ENCODE measurements at places on chromosomes 7 and 10. TPM values are rescaled to one million over a fixed set of nuclear protein-coding genes. Genes with fewer than 3 reads are reported as not detected.

GRCh38 chr7:94888551-94888950 lies 18.8 kb upstream of the PPP1R9A start:
- DNase-seq, result no peak

DNA sequence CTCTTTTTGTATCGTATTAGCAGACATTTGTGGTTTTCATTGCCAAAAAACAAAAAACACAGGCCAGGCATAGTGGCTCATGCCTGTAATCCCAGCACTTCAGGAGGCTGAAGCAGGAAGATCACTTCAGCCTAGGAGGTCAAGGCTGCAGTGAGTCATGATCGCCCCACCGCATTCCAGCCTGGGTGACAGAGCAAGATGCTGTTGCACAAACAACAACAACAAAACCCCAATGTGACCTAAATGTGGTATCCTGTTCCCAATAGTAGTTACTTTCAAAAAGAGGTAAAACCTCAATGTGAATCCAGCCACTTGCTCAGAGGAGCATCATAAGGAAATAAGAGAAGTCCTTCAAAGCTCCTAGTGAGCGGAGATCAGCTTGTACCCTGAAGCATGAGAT lies 45.8 kb upstream of the SKAP2 start:
- DNase-seq, result no peak

DNA sequence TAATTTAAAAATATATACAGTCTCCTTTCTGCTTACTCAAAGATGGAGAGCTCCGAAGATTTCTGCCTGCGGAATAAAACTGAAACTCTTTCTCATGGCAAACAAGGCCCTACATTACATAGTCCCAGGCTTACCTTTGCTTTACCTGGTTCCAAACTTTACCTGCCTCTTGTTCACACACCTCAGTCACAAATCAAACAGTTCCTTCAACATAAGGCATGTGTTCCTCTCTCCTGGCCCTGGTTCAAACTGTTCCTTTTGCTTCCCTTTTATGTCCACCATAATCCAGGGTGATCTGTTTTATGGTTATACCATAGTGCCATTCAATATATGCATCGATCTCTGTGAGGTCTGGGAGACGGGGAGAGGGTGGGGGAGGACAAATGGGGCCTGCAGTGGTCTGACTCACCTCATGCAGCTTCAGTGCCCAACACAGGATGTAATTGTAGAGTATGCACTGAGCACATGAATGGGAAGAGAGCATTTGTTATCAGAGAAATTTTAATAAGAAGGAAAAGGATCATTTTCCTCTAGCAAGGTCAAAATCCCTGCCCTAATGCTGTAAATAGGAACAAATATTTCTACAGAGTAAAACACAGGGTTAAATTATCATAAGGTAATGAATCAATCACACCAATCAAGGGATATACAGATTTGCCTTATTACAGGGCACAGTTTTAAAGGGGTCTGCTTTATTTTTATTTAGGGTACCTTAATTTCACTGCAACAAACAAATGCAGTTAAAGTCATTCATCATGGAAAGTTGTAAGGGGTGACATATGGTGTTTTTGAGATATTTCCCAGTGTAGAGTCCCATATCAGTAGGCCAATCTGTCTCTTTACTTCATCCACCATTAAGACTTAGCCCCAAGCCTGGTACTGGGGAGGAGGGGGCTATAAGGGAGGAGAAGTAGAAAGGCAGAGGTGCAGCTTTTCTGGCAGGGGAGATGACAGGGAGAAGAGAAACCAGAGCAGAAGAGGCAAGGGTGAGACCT lies 88.8 kb upstream of the PDE1C start:
- DNase-seq, result no peak

- DNase-seq, result no peak
These were observed 28.9 kb upstream of the XRCC2 start for GRCh38 chr7:152704796-152705384.

DNA sequence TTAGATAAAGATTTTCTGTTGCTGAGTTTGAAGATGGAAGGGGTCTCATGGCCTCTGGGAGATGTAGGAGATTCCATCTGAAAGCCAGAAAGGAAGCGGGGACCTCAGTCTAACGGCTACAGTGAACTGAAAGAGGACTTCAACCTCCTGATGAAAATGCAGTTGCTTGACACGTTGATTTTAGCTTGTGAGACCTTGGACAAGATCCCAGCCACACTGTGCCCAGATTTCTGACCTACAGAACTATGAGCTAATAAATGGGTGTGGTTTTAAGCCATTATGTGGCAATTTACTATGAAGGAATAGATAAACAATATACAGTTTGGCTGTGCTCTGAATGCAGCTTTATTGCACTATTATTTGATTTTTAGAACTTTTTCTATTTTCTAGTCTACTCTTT lies 342.3 kb upstream of the SEMA3D start:
- no peak for DNase-seq

- DNase-seq, result no peak
These were observed 27.2 kb downstream of the DPYSL4 start for GRCh38 chr10:132213917-132214316.

DNA sequence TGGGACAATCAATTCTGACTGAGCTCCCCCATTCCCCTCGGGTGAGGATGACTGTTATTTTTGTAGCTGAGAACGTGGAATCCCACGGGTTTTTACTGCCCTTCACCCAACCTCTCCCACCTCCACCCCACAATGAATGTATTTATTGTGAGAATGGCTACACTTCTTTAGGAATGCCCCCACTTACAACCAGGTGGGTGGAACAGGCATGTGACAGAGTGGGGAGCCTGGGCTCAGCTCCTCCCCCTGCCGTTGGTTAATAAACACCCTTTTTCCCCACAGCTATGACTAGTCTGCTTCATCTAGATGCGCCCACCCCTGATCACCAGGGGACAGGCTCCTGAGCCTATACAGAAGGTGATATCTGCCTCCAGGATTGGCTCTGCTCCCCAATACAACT lies 2.0 kb downstream of the MRPL43 start:
- DNase-seq, result no peak

- no peak for DNase-seq
These were observed 24.9 kb upstream of the FAM3C start for GRCh38 chr7:121420976-121421375.

The TAS2R38 gene
- not detected for total RNA-seq

The HYAL4 gene
- not detected for total RNA-seq

The NPC1L1 gene
- total RNA-seq, result not detected

The CYCS gene
- 224 TPM for total RNA-seq

The SCART1 gene
- 1.5 TPM for total RNA-seq

The TSPAN13 gene
- total RNA-seq, result 0.35 TPM
